Cerebellum (tissue), 4 donors: ENCODE measurements at places on chromosomes 4 and X.

DNA sequence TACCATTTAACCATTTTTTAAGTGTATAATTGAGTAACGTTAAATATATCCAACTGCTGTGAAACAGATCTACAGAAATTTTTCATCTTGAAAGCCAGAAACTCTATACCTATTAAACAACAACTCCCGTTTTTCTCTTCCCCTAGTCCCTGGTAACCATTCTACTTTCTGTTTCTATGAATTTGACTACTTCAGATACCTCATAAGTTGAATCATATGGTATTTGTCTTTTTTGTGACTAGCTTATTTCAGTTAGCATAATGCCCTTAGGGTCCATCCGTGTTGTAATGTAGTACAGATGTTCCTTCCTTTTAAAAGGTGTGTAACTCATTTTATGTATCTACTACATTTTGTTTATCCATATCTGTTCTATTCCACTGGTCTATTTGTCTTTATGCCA, 48.7 kb downstream of the STAG2 start:
- DNase-seq: no peak

DNA sequence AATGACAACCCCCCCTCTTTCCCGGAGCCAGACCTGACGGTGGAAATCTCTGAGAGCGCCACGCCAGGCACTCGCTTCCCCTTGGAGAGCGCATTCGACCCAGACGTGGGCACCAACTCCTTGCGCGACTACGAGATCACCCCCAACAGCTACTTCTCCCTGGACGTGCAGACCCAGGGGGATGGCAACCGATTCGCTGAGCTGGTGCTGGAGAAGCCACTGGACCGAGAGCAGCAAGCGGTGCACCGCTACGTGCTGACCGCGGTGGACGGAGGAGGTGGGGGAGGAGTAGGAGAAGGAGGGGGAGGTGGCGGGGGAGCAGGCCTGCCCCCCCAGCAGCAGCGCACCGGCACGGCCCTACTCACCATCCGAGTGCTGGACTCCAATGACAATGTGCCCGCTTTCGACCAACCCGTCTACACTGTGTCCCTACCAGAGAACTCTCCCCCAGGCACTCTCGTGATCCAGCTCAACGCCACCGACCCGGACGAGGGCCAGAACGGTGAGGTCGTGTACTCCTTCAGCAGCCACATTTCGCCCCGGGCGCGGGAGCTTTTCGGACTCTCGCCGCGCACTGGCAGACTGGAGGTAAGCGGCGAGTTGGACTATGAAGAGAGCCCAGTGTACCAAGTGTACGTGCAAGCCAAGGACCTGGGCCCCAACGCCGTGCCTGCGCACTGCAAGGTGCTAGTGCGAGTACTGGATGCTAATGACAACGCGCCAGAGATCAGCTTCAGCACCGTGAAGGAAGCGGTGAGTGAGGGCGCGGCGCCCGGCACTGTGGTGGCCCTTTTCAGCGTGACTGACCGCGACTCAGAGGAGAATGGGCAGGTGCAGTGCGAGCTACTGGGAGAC, 1.6 kb downstream of the PCDH10 start:
- DNase-seq: no peak

- DNase-seq: no peak
These were observed 175.3 kb upstream of the PCDH18 start for GRCh38 chr4:137707626-137708025.

DNA sequence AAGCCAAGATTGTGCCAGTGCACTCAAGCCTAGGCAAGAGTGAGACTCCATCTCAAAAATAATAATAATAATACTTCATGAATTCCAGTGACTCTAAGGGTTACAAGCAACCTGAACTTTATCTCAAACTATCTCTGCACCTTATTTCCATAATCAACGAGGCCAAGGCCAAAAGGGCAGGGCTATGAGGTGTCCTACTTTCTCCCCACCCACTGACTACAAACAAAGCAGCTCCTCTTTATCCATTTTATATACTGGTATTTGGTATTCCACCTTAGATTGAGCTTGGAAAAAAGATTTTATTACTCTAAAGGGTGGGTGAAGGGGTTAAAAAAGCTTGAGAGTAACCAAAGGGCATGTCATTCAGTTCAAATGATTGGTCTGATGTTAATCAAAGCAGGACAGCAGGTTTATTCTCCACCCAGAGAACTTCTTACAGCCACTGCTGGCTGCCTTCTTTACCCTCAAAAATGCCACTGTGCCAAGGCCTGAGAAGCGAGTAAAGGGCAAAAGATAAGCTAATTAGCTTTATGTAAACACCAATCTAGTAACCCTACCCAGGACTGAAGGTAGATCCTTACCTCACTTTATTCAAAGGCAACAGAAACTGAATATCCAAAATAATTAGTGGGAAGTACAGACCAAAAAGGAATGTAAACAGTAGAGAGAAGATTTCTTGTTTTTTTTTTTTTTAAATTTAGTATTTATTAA, 28.2 kb downstream of the APOO start:
- DNase-seq: no peak

GRCh38 chr4:30473225-30473624, 246.9 kb upstream of the PCDH7 start:
- DNase-seq: no peak

GRCh38 chrX:142733327-142733726, 292.4 kb upstream of the SPANXN4 start:
- DNase-seq: no peak

- no peak for DNase-seq
These were observed 59.6 kb downstream of the SCML2 start for GRCh38 chrX:18294893-18295292.

GRCh38 chr4:120403296-120403695, 336.6 kb upstream of the MAD2L1 start:
- no peak for DNase-seq

DNA sequence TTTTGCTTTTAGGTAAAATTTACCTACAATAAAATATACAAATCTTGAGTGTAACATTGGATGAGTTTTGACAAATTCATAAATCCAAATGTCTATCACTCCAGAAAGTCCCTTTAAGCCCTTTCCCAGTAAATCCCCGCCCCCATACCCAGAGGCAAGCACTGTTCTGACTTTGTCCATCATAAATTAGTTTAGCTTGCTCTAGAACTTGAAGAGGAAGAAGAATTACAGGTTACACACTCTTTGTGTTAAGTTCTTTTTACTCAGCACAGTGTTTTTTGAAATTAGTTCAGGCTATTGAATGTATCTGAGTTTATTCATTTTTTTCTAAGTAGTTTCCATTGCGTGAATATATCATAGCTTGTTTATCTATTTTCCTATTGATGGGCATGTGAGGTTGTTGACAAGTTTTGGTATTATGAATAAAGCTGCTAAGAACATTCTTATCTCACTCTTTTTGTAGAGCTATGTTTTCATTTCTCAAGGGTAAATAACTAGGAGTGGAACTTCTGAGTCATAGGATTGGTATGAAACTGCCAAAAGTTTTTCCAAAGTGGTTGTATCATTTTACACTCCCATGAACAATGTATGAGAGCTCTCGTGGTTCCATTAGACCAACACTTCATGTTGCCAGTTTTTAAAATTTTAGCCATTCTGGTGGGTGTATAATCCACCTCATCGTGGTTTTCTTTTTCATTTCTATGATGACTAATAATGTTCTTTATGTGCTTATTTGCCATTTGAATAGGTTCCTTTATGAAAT, 22.4 kb upstream of the HPSE start:
- DNase-seq: no peak

DNA sequence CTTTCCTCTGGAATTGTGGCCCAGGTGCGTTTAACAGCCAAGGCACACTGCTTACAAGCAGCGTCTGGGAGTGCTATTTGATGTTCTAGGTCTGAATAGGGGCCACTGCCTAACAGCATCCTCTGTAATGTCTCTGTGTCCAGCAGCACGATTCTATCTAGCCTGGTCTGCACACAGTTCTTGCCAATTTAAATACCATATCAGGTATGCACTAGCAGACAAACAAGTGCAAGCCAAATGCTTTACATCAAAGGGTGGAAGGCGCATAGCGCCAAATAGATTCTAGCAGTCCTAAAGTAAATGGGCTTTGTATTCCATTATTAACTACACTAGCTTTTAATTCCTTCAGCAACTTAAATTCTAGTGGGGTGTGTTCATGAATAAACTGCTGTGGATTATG, 15.8 kb upstream of the UGDH start:
- DNase-seq: no peak

- no peak for DNase-seq
These were observed 27.2 kb downstream of the LIN54 start for GRCh38 chr4:82983444-82983843.

GRCh38 chr4:77358315-77358928, 201.4 kb downstream of the CCNG2 start:
- DNase-seq: peak; percentile 42
